ENCODE measurements at places on chromosomes 16 and 17. TPM values are rescaled to one million over a fixed set of nuclear protein-coding genes. Genes with fewer than 3 reads are reported as not detected.

ODAD4 gene
- polyA plus RNA-seq = 1.1 TPM

RPL23 gene
- polyA plus RNA-seq = 2,658 TPM

CDH3 gene
- not detected for polyA plus RNA-seq

CORO1A gene
- 13.5 TPM for polyA plus RNA-seq

Data from SK-N-SH (cell line).